Activated CD8-positive, alpha-beta memory T cell treated with anti-CD3 and anti-CD28 coated beads for 1 hour (primary cell): ENCODE measurements at places on chromosomes 1 and 21.

DNA sequence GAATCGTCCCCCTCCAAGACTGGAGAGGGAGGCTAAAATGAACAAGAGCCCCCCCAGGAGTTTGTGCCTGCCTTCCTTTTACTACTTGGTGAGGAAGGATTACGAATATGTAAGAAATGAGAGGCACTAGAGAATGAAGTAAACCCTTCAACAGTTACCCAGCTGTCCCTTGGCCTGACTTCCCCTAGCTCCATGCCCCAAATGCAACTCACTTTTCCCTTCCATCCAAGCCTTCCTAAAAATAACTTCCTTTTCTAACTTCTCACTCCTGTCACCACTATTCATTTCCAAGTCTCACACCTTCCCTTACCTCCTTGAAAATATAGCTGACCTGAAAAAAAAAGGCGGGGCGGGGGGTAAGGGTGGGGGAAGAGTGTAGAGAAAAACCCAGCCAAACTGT, 96.6 kb upstream of the HNRNPU start:
- no peak for DNase-seq

- no peak for DNase-seq
Observed at GRCh38 chr1:18876210-18876609, 16.8 kb upstream of the TAS1R2 start.

GRCh38 chr1:205440476-205441317, 15.1 kb downstream of the BLACAT1 start:
- DNase-seq = peak; percentile 39

DNA sequence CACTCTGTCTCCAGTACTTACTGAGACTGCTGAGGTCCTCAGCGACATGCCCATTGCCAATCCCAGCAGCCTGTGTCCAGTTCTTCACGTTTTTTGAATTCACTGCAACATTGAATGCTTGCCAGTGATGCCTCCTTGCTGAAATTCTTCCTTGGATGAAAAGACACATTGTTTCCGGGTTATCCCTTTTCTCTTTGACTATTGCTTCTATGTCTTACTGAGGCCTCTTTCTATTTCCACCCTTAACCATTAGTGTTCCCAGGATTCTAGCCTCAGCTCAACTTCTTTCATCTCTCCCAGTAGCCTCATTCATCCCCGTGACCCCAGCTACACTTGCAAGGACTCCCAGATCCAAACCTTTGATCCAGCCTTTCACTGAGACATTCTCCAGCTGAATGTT, 46.5 kb upstream of the KIF26B start:
- DNase-seq = no peak

GRCh38 chr1:162908780-162909179, 47.8 kb upstream of the CCDC190 start:
- DNase-seq = no peak

DNA sequence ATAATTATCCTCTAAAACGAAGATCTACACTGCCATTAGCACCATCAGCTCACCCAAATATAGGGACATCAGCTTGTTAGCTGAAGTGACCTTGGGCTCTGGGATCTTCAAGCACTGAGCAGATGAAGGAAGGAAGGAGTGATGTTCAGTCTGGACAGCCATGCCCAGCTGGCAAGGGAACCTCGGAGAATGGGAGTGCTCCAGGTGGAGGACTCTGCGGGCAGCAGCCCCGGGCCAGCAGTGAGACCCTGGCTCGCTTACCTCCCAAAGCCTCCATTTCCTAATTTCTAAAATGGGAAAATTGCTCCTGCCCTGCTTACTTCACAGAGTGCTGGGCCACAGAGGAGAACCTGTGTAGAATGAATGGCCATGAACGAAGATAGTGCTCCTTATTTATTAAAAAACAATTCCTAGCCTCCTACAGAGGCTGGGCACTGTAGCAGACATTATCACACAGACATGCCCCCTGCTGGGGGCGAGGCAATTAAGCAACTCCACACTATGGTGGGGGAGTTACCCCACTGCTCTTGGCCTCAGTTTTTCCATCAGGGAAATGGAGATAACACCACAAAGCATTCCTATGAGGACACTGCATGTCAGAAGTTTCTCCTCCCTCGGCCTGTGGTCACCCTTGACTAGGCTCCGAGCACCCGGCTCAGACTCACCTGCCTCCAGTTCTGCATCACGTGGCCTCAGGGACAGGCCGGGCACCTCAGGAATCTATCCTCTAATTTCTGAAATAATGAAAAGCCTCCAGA, 117.6 kb downstream of the KCNN3 start:
- no peak for DNase-seq

- DNase-seq = no peak
Observed at GRCh38 chr1:5818755-5819154, 173.5 kb downstream of the NPHP4 start.

- DNase-seq = no peak
Observed at GRCh38 chr1:185154912-185155513, 1.7 kb downstream of the TRMT1L start.

DNA sequence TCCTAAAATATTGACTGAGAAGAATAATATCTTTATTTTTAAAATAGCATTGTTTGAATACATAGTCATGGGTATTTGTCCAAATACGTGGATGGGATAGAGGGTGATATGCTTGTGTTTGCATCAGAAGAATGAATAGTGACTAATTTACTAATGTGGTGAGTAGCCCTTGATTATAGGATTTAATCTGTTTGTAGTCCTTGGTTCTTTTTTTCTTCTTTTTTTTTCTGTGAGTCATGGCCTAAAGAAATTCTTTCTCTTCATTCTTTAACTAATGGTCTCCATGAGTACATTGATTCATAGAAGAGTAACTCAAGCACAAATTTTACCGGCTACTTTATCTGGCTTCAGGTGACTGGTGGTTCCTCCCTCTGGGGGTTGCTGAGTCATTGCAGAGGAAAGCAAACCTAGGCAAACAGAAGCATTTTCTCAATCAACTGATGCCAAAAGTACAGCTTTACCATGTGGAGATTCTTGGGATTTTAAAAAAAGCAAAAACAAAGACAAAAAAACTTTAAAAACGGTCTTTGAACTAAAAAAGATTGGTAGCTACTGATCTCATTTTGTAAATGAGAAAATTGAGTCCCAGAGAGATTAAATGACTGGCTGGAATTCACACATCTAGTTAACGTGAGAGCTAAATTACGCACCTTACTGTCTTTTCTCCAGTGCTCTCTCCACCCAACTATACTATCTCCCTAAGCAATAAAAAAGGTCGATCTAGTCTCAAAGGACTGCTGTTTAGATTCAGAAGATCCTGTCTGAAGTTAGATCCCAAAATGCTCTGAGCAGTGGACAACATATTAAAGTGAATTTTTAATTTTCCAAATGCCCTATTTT, 40.5 kb downstream of the AK5 start:
- DNase-seq = no peak

DNA sequence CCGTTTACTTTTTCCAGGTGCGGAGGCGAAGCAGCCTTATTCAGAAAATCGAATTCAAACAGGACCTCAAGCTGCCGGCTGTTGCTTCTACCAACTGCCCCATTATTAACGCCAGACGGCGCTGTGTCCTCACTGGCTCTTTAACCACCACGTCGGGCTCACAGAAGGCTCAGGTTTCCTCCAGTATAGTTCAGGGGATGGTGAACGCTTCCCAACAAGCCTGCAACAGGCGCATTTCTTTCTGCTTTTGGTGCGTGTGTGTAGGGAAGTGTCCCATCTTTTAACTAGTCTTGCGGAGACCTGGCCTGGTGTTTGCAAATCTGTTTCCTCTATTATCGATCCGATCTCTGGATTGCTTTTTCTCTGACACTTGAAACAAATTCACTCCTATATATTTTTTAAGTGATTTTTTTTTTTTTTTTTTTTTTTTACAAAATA, 791 bp upstream of the STUM start:
- DNase-seq = no peak

DNA sequence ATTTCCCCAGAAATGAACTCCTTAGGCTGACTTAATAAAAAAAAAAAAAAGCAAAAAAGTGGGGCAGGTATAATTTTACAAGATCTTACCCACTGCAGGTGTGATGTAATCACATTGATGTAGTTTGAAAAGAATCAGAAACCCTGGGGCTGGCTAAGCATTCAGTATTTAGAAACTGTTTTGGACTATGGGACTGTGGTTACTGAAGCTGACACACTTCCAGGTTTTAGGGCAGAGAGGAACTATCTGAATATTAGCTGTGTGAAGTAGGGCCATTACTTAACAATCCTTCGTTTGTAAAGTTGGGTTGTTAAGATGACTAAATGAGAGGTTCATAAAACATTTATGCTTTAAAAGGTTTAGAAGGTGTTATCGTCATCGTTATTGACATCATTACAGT, 165.3 kb downstream of the FASLG start:
- DNase-seq = no peak

DNA sequence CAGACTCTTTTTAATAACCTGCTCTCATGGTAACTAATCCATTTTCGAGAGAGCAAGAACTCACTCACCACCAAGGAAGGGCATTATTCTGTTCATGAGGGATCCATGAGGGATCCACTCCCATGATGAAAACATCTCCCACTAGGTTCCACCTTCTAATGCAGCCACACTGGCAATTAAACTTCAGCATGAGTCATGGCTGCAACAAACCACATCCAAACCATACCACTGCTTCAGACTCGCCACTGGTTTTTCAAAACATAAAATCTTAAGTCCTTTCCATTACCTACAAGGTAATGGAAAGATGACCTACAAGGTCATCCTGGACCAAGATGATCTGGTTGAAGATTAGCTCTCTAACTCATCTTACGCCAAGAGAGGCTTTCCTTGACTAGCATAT, 405.1 kb downstream of the VAV3 start:
- DNase-seq = no peak

- no peak for DNase-seq
Observed at GRCh38 chr1:109399326-109399957, 1.7 kb upstream of the SORT1 start.

- no peak for DNase-seq
Observed at GRCh38 chr21:32828908-32829307, 57.4 kb upstream of the PAXBP1 start.

DNA sequence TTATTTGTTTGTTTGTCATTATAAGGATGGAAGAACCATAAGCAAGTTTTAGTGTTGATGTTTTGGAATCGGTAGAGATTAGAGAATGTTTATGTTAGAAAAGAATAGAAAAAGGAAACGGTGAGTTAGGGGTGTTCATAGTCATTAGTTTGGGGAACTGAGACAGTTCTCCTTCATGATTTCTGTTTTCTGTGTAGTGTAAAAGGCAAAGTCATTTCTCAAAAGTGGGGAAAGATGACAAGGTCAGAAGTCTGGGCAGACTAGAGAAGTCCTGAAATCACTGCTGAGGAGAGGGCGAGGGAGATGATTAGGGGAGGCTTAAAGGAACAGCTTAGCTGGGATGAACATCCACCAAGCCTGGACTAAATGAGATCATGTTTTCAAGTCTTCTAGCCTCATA, 498.9 kb downstream of the TTLL7 start:
- DNase-seq = no peak

DNA sequence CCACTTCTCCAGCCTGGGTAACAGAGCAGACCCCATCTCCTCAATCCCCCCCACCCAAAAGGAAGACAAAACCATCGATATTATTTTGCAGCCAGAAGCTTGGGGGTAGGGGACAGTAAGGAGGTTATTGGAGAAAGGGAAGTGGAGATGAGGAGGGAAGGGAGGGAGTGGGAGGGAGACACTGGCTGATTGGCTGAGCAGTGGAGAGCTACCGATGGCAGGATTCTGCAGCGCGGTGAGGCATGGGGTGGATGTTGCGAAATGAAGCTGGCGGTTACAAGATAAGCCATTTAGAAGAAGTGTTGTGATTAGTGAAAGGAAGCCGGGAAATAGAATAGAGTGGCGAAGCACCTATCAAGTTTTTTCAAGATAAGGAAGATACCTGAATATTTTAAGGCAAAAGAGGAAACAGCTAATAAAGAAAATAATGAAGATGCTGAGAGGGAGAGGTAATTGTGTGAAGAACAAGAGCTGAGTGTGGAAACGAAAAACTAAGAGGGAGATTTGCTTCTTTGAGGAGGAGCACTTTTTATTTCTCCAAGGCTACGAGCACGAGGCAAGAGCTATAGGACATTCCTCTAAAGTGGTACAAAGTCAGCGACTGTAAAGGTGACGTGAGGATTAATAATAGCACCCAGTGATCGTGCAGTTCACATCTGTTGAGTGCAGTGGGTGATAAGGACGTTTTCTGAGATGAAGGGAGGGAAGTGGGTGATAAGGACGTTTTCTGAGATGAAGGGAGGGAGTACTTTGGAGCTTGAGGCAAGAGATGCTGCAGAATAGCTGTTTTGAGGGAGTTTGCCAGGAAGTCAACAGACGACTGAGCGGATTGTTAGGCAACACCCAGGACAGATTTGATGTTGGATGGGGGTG, 103.2 kb upstream of the KIF26B start:
- DNase-seq = no peak

GRCh38 chr1:73577206-73577605, 620.8 kb downstream of the LRRIQ3 start:
- no peak for DNase-seq

DNA sequence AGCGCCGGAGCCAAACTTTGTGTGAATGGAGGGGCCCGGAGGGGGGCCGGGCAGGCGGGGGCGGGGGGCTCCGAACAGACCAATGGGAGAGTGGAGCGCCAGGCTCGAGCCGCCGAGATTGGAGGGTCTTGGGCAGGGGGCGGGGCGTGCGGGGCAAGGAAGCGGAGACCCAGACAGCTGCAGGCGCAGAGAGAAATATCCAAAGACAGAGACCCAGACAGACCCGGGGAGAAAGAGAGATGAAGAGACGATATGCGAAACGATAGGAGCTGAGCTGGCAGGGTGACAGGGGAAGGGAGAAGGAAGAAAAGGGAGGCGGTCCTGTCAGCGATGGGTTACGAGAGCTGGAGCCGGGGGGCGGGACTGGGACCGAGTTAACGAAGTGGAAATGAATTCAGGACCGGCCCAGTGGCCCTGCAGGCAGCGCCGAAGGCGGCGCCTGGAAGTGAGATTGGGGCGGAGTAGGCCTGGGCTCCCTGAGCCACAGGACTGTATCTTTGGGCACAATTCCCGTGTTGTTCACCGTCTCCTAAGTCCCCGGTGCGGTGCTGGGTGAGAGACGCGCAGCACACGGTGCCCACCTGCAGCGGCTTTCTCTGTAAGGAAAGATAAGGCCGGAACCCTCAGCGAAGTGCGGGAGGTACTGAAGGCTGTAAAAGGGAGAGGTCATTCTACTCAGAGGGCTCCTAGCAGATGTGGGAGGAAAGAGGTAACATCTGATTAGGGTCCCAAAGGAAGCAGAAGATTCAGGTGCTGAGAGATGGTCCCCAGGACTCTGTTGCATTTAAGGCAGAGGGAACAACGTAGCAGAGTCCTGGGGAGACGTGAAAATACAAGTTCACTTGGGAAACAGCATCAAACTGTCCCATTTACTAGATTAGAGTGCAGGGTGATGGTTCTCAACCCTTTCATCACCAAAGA, 543 bp upstream of the KCNJ10 start:
- peak; percentile 61 for DNase-seq

DNA sequence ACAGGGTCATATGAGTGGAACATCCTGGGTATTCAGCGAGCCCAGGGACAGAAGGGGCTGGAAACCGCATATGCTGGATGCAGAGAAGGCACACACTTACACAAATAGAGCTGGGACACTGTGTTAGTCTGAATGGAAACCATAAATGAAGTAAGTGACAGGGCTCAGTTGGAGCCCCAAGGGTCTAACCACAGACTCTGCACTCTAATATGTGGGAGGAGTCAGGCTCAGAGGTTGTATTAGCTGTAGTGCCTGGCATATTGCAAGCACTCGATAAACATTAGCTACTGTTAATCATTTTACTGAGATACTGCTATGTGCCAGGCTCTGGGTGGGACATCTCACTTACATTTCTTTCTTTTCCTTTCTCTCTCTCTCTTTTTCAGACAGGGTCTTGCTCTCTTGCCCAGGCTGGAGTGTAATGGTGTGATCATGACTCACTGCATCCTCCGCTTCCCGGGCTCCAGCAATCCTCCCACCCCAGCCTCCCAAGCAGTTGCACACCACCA, 6.5 kb upstream of the OLIG1 start:
- DNase-seq = no peak

- no peak for DNase-seq
Observed at GRCh38 chr1:118254491-118255425, 69.7 kb upstream of the SPAG17 start.
